ENCODE measurements at places on chromosomes 5 and 9. TPM values are rescaled to one million over a fixed set of nuclear protein-coding genes. Genes with fewer than 3 reads are reported as not detected.

Gene JMY
- total RNA-seq: 13.8 TPM

Gene BNIP1
- 13.9 TPM for total RNA-seq

DNA sequence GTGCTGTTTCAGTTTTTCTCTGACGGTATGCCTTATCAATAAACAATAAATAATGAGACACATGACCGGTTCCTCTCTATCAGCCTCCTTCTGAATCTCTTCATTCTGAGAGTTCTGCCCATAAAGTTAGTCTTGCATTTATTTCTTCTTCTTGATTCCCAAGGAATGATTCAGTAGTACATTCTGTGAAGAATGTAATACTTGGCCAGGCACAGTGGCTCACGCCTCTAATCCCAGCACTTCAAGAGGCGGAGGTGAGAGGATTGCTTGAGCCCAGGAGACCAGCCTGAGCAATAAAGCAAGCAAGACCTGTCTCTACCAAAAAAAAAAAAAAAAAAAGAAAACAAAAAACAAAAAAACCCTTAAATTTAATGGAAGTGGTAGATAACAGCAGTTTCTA, 53.9 kb downstream of the PAM start:
- no peak for DNase-seq

DNA sequence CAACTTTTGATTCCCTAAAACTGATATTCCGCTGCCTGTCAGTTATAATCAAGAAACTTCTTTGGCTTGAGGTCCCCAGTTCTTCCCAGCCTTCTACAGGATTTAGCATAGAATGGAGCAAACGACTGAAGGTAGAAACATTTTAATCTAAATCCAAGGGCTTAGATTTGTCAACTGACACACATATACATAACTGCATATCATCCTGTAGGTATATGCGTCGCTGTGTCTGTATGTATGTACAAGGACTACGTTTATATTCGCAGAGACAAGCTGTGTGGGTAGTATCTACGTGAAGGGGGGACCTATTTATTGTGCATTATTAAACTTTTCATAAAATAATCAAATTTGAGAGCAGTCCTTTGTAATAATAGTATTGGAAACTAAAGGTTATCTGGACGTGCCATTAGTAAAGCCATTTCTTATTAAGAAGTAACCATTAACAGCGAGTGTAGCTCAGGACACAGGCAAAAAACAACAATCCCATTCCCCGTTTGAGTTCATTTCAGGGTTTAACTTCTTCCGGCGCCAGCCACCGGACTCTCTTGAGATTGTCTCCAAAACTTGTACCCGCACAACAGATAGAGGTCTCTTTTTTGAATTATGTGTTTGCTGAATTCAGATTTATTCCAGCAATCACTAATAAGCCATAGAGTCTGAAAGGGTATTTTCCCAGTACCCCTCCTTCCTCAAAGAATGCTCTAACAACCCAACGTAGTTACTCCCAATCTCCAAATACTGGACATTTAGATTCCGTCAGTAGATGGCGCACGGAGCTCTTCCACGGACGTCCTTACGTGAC, 2.1 kb upstream of the MLLT3 start:
- peak; percentile 89 for DNase-seq

GRCh38 chr5:150111122-150111521, 24.8 kb upstream of the CSF1R start:
- no peak for DNase-seq

- no peak for DNase-seq
Observed at GRCh38 chr5:130994496-130995253, 170.4 kb downstream of the HINT1 start.

DNA sequence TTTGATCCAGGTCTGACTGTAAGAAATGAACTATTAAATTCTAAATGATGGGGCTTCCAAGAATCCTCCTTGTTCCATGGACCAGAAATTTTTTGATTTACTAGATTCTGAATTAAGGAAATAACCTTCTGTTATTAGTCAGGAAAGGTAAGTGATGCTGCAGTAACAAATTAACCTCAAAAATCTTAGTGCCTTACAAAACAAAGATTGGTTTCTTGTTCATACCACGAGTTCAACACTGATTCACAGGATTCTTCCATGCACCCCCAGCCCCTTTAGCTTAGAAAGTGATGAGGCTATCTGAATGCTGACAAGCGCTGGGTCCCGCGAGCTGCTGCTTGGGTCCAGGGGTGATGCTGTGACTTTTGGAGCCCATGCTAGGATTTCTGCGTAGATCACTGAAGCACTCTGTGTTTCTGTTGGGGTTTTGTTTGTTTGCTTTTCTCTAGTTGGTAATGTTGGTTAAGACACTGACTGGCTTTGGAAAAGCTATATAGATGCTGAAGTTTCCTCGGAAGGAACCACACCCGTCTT, 52.3 kb downstream of the COL15A1 start:
- no peak for DNase-seq

Gene SLC36A2
- not detected for total RNA-seq

Gene HAPLN1
- under 0.01 TPM for total RNA-seq

Gene AQP7
- total RNA-seq: not detected

DNA sequence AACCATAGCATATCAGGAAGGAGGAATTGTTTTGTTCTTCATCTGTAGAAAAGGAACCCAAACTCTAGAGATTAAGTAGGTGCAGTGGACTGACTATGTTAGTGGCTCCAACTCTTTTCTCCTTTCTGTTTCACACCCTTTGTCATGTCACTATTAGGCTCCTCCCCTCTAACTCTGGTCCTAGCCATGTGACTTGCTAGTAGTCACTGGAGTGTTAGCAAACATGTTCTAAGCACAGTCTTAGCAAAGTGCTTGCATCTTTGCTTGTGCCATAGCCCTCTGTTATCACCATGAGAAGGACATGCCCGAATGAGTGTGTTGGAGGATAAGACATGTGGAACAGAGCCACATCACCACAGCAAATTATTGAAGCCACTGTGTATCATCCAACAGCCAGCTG, 55.4 kb upstream of the PPP3R2 start:
- DNase-seq: no peak

- peak; percentile 39 for DNase-seq
Observed at GRCh38 chr5:157828105-157828943, 30.6 kb downstream of the CLINT1 start.

Gene C7
- total RNA-seq: under 0.01 TPM

DNA sequence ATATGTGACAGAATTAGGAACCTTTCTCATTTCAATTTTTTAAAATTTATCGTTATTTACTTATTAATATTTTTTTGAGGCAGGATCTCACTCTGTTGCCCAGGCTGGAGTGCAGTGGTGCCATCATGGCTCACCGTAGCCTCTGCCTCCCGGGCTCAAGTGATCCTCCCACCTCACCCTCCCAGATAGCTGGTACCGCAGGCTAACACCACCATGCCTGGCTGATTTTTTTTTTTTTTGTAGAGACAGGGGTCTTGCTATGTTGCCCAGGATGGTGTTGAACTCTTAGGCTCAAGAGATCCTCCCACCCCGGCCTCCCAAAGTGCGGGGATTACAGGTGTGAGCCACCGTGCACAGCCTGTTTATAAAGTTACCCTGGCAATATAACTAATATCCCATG, 275.2 kb downstream of the AOPEP start:
- no peak for DNase-seq

Gene MARCOL
- not detected for total RNA-seq

- peak; percentile 23 for DNase-seq
Observed at GRCh38 chr5:99105216-99105615, 176.4 kb upstream of the CHD1 start.

- DNase-seq: no peak
Observed at GRCh38 chr5:38789134-38789533, 56.7 kb upstream of the OSMR start.

Gene ZBTB34
- 10.5 TPM for total RNA-seq

Gene INSL4
- total RNA-seq: not detected

Gene PPIC
- 38.6 TPM for total RNA-seq

Gene PCDHGB4
- 14.5 TPM for total RNA-seq

Gene CAMK4
- total RNA-seq: 0.28 TPM

Gene CDC20B
- not detected for total RNA-seq

Gene VCP
- total RNA-seq: 588 TPM

GRCh38 chr9:14051419-14051818, 262.5 kb downstream of the NFIB start:
- DNase-seq: no peak

Gene CHSY3
- total RNA-seq: 3.9 TPM

DNA sequence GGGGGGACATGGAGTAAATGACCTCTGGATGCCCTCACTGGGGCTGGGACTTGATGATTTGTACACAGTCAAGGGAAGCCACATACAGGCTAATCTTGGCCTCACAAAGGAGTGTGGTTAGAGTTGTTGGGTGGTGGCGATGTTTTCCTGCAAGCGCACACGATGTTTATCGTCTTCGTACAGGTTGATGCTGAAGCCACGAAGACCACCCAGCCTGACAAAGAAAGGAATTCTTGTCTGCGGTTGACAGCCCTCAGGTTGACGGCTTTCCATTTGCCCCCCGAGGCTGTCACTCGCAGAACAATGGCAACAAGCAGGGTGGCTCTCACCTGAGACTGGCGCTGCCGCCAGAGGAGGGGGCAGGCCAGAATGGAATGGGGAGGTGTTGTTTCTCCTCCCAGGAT, 14.1 kb upstream of the XPA start:
- DNase-seq: no peak

DNA sequence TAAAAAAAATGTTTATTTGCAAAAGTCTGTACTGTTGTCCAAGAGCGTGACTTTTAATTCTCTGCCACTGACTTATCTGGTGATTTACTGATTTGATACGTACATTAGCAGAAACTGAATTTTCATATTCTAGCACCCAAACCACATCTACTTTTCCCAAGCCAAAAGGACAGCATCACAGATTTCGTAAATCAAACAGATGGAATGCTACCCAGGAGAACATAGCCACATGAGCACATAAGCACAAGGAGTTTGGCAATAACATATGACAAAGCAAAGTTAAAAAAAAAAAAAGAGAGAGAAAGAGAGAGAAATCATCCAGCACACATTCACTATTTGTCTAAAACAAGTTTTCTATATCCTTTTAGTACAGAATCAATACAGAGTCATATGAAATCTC, 83.7 kb downstream of the HINT1 start:
- DNase-seq: no peak

DNA sequence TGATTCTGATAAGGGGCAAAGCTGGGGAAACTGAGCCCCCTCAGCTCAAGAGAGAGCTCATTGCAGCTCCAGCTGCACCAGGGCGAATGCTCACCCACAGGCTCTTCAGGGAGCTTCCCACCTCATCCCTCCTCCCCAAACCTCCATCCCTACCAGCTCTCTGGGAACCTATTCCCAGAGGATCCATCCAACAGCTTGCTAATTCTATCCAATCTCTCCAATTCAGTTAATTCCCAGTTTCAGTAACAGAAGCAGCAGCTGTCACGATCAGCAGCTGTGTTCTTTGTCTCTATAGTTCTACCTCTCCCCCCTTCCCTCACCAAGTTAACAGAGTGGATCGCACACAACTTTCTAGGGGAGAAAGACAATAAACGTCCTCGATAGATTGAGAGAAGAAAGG, 135.5 kb upstream of the EFNA5 start:
- no peak for DNase-seq

DNA sequence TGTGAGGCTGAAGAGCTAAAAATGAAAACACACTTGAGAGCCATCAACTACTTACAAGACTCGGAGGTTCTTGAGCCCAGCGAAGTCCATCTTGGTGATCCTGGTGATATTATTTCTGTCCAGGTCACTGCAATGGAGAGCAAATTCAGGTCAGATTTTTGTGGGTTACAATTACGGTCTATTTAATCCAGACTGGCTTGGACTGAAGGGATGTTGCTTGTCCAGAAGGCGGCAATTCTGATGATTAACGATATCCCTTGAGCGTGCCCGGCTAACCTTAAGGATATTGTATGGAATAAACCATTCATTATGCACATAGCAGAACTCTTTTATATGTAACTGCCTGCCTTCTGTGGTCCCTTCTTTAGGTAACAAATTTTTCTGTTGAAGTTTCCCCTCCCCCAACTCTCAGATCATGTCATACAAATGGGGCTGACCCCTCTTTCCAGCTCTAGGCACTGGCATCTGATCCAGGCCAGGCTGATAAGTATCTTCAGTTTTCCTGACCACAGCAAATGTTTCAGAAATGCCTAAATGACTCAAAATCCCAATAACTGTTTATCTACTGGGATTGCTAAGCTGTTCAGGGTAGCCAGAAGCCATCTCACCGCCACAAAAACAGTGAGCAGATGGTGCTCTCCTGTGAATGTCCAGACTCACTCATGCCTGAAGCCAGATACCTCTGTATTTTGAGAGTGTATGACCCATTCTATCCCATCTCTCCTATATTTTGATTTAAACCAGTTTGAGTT, 49.4 kb downstream of the SLIT3 start:
- DNase-seq: no peak

DNA sequence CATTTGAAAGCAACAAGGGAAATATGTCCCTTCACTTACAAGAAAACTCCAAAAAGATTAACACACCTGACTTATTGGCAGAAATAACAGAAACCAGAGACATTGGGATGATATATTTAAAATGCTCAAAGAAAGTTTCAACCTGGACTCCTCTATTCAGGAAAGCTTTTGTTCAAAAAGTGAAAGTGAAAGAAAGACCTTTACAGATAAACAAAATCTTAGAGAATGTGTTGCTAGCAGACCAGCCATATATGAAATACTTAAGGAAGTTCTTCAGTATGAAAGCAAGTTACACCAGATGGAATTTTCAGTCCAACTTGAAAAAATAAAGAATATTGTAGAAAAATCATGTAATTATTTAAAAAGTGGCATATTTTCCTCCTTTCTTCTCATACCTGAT, 1075.1 kb downstream of the NR2F1-AS1 start:
- peak; percentile 28 for DNase-seq

DNA sequence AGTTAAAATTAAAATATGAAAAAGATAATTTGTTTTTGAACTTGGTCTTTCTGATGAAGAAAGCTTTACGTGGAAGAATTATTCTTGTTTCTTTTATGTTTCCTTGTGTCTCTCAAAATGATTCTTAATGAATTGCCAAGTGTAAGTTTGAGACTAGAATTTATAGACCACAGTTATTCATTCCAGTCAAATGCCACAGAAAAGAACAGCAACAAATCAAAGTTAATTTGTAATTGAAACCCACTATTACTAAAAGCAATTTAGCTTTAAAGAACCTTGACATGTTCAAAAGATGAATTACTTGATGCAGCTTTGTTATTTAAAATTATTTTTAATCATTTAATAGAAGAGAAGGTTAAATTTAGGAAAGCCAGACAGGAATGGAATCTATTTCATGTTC, 1277.7 kb upstream of the NUDT12 start:
- DNase-seq: no peak

- DNase-seq: peak; percentile 63
Observed at GRCh38 chr5:146291421-146292074, 47.1 kb upstream of the POU4F3 start.

GRCh38 chr5:151060742-151061141, 20.1 kb downstream of the TNIP1 start:
- no peak for DNase-seq

Data from dermis blood vessel endothelial cell (primary cell).